Uterus (tissue), 4 donors: ENCODE measurements at places on chromosomes 12 and 14. TPM values are rescaled to one million over a fixed set of nuclear protein-coding genes. Genes with fewer than 3 reads are reported as not detected.
A peak's percentile ranks its signal among the peaks of the same experiment; 100 is the strongest.

DNA sequence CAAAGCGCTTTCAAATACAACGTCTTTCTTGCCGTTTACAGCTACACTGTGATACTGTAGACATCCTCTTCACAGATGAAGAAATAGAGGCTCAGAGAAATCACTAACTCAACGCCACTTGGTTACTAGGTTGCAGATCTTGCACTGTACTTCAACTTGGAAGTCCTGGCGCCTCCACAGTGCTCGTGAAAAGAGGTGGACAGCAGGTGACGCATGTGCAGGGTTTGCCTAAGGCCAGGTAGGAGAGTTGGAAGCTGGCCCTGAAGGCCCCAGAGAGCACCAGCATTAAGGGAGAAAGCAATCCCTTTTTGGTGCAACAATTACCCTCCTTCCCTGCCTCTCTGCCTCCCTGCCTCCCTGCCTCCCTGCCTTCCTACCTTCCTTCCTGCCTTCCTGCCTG, 22.8 kb upstream of the TSPAN9 start:
- H3K4me1 ChIP-seq, result no peaks in the 10 kb centered on the region
- no peak for DNase-seq
- H3K36me3 ChIP-seq, result no peaks in the 10 kb centered on the region

GRCh38 chr12:91883811-91884210, 261.8 kb downstream of the BTG1 start:
- no peaks in the 10 kb centered on the region for H3K27me3 ChIP-seq
- no peak overlapping the region for H3K27ac ChIP-seq
- H3K4me1 ChIP-seq, result no peaks in the 10 kb centered on the region
- DNase-seq, result no peak
- no peaks in the 10 kb centered on the region for H3K36me3 ChIP-seq
- no peak overlapping the region for H3K4me3 ChIP-seq

- H3K27ac ChIP-seq, result no peak overlapping the region
- no peaks in the 10 kb centered on the region for H3K4me1 ChIP-seq
- no peak for DNase-seq
- no peaks in the 10 kb centered on the region for H3K27me3 ChIP-seq
- no peak overlapping the region for H3K4me3 ChIP-seq
Observed at GRCh38 chr12:84757978-84758377, 154.6 kb downstream of the SLC6A15 start.

DNA sequence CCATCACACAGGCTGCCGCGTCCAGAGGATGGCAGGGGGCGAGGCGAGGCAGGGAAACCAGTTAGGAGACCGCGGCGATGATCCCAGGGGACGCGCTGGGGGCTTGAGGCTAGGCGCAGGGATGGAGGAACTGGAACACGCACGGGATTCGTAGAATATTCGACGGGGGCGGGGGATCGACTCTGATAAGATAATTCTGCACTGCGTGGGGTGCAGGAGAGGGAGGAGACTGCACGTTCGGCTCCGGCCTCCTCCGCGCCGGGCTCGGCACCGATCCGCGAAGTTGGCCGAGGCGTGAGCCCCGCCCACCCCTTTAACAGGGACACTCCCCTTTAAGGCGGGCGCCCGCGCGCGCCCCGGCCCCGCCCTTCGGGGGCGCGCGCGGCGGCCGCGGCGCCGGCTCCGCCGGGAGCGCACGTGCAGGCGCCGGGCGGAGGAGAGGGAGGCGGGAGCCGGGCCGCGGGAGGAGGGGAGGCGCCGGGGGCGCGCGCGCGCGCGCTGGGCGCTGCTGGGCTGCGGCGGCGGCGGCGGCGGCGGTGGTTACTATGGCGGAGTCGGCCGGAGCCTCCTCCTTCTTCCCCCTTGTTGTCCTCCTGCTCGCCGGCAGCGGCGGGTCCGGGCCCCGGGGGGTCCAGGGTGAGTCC, at the start of gene ACVR1B:
Gene ACVR1B, plus strand, starts transcription at position 501 of the 644 bp plus-strand sequence. Its CDS starts 45 bp downstream, at position 546.
- DNase-seq, result peak; percentile 91
- peak within 1 kb of the TSS; percentile 92 for H3K27ac ChIP-seq
- H3K36me3 ChIP-seq, result no peaks in the 10 kb centered on the region
- no peaks in the 10 kb centered on the region for H3K27me3 ChIP-seq
- peak within 1 kb of the TSS; percentile 98 for H3K4me3 ChIP-seq

Gene NPAS3
- 0.51 TPM for total RNA-seq

- H3K27ac ChIP-seq, result no peak overlapping the region
- no peak overlapping the region for H3K4me3 ChIP-seq
- H3K36me3 ChIP-seq, result no peaks in the 10 kb centered on the region
- no peaks in the 10 kb centered on the region for H3K4me1 ChIP-seq
Observed at GRCh38 chr14:65790172-65790815, 377.8 kb downstream of the FUT8 start.

DNA sequence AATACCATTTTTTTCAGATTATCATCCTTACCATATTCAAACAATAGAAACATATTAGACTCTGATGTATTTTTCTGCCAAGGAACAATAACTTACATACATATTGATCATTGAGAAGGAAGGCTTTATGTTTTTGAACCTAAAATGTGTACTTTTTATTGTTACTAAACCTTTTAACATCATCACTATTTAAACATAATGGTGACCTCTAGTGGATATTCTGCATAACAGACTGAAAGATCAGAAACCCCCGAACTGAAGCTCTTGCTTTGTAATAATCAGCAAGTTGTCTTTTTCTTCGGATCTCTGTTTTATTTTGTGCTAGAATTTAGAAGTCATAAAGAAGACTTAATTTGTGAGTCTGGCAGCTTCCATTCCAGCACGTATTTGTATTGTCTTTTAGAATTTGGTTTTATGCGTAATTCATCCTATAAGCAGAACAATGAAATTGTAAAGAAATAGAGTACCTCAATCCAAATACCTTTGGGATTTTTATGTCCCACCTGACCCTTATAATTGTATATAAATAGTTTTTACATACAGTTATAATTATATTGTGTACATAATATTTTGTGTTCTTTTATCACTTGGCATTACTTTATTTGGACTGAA, 125.9 kb upstream of the ATF1 start:
- peak overlapping the region; percentile 13 for H3K27ac ChIP-seq

Gene GNB3
- total RNA-seq, result 2.7 TPM

DNA sequence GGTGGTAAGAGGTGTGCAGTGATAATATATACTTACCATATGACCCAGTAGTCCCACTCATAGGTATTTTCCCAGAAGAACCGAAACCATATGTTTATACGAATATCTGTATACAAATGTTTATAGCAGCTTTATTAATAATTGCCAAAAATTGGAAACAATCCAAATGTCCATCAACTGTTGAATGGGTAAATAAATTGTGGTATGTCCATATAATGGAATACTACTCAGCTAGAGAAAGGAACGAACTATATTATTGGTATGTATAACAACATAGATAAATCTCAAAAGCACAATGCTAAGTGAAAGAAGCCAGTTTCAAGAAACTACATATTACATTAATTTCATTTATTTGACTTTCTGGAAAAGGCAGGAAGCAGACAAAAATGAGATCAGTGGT, 66.1 kb downstream of the TTLL5 start:
- H3K36me3 ChIP-seq, result no peaks in the 10 kb centered on the region
- no peaks in the 10 kb centered on the region for H3K27me3 ChIP-seq
- no peaks in the 10 kb centered on the region for H3K4me1 ChIP-seq
- no peak overlapping the region for H3K4me3 ChIP-seq
- no peak for DNase-seq

DNA sequence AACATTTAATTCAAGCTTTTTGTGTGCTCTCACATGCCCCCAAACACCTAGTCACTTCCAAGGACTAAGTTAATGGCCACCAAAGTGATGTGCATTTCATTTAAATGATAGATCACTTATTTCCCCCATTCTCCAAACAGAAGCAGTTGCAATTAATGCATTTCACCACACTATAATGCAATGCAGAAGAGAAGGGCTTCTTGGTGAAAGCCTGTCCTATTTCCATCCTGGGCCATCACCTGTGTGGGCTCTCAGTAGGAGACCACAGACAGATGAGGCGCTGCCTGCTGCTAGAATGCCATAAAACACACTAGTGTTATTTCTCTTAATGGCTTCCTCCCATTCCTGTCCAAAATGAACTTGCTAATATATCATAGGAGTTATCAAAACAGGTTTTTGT, 151.2 kb downstream of the GPR65 start:
- no peaks in the 10 kb centered on the region for H3K36me3 ChIP-seq
- no peak overlapping the region for H3K27ac ChIP-seq
- no peak for DNase-seq

GRCh38 chr12:95277139-95277538, 59.5 kb downstream of the VEZT start:
- H3K27ac ChIP-seq, result peak overlapping the region; percentile 19
- no peak for DNase-seq
- no peaks in the 10 kb centered on the region for H3K4me1 ChIP-seq
- no peaks in the 10 kb centered on the region for H3K36me3 ChIP-seq

GRCh38 chr12:43210485-43211192, 341.4 kb downstream of the ADAMTS20 start:
- no peaks in the 10 kb centered on the region for H3K4me1 ChIP-seq
- H3K27me3 ChIP-seq, result no peaks in the 10 kb centered on the region
- peak; percentile 52 for DNase-seq
- H3K4me3 ChIP-seq, result no peak overlapping the region
- H3K36me3 ChIP-seq, result no peaks in the 10 kb centered on the region

Gene ZNF140
- 20.9 TPM for total RNA-seq

GRCh38 chr14:75443203-75443969, 15.6 kb downstream of the JDP2 start:
- peak overlapping the region; percentile 25 for H3K27ac ChIP-seq
- no peaks in the 10 kb centered on the region for H3K27me3 ChIP-seq
- no peak overlapping the region for H3K4me3 ChIP-seq
- no peak for DNase-seq

GRCh38 chr14:32407130-32407529, 78.0 kb downstream of the AKAP6 start:
- H3K36me3 ChIP-seq, result no peaks in the 10 kb centered on the region
- H3K4me1 ChIP-seq, result no peaks in the 10 kb centered on the region
- no peaks in the 10 kb centered on the region for H3K27me3 ChIP-seq
- H3K27ac ChIP-seq, result no peak overlapping the region
- no peak for DNase-seq

DNA sequence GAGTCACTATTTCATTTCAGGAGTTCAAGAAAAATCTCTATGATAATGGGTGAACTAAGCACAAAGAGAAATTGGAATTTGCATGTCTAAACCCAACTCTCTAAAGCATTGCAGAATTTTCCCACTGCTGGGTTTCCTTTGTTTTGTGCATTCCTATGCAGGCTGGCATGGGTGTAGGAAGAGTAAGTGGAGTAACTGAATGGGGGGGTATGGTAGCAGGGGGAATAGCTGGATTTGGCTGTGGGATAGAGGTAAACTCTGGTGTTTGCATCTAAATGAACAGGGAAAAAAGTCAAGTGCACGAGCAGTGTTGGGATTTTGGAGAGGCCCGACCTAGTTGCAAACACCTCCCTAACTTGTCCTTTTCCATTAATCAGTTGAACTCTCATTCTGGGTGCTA, 159.1 kb downstream of the ANO4 start:
- no peaks in the 10 kb centered on the region for H3K27me3 ChIP-seq
- H3K27ac ChIP-seq, result no peak overlapping the region
- no peaks in the 10 kb centered on the region for H3K4me1 ChIP-seq
- H3K4me3 ChIP-seq, result no peak overlapping the region

DNA sequence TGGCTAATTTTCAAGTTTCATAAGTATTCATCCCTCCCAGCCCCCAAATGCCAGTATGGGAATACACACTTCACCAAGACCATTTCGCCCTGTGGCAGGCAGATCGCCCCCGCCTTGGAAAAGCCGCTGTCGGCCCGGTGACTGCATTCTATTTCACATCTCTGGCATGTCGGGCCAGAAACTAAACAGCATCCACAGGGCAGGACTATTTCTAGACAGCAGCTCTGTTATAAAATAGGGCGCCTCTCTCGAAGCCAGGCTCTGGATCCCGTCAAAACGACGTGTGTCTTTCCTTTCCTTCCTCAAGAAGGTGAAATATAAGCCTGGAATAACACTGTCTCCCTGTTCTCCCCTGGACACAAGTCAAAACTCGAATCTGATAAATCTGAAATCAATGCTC, 56.8 kb downstream of the GSC start:
- no peak for DNase-seq
- no peaks in the 10 kb centered on the region for H3K36me3 ChIP-seq
- H3K27me3 ChIP-seq, result no peaks in the 10 kb centered on the region
- H3K27ac ChIP-seq, result no peak overlapping the region
- H3K4me1 ChIP-seq, result no peaks in the 10 kb centered on the region
- H3K4me3 ChIP-seq, result no peak overlapping the region

DNA sequence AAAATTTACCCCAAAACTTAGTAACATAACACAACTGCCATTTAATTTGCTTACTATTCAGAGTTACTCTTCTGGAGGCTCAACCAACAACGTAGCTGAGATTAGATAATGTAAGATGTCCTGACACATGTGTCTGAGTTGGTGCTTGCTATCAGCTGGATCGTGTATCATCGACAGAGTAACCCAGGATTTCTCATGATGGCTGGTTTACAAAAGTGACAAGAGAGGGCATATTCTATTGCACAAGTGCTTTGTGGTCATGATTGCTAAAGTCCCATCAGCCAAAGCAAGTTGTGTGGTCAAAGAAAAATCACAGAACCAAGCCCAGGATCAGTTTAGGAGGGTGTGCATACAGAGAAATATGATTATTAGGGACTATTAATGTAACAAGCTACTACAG, 73.4 kb downstream of the CAPZA3 start:
- H3K27ac ChIP-seq, result no peak overlapping the region
- H3K27me3 ChIP-seq, result no peaks in the 10 kb centered on the region
- H3K4me1 ChIP-seq, result no peaks in the 10 kb centered on the region
- DNase-seq, result no peak
- H3K36me3 ChIP-seq, result no peaks in the 10 kb centered on the region
- no peak overlapping the region for H3K4me3 ChIP-seq

DNA sequence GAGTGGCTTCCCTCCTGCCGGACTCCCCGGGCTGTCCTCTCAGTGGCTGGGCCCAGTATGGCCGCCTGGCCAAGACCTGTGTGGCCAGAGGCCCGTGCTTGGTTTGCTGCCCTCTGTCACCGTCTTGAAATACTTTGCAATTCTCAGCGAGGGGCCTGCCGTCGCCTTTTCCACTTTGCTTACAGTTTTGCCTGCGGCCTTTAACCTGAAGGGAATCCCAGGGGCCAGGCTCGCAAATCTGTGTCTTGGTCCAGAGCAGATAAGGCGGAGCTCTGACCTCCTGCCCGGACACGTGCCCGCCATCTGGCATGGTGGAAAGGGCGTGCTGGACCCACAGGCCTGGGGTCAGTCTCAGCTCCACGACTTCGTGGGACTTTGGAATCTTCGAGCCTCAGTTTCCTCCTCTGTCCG, 10.9 kb upstream of the AMN start:
- no peaks in the 10 kb centered on the region for H3K27me3 ChIP-seq
- H3K4me1 ChIP-seq, result no peaks in the 10 kb centered on the region
- DNase-seq, result no peak
- no peak overlapping the region for H3K4me3 ChIP-seq

- no peak for DNase-seq
- no peaks in the 10 kb centered on the region for H3K27me3 ChIP-seq
- no peak overlapping the region for H3K4me3 ChIP-seq
- H3K27ac ChIP-seq, result no peak overlapping the region
- H3K36me3 ChIP-seq, result no peaks in the 10 kb centered on the region
Observed at GRCh38 chr14:28138341-28138740, 628.2 kb upstream of the FOXG1 start.

- DNase-seq, result no peak
- H3K36me3 ChIP-seq, result no peaks in the 10 kb centered on the region
- H3K4me1 ChIP-seq, result no peaks in the 10 kb centered on the region
- no peak overlapping the region for H3K27ac ChIP-seq
- H3K4me3 ChIP-seq, result no peak overlapping the region
Observed at GRCh38 chr14:43896044-43896443, 611.0 kb downstream of the FSCB start.
